ENCODE measurements at places on chromosomes 7 and 10.

- DNase-seq: no peak
These were observed 30.0 kb upstream of the TRIL start for GRCh38 chr7:28988091-28988490.

GRCh38 chr10:101054351-101054750 is 7.4 kb upstream of the KAZALD1 start:
- DNase-seq: no peak

DNA sequence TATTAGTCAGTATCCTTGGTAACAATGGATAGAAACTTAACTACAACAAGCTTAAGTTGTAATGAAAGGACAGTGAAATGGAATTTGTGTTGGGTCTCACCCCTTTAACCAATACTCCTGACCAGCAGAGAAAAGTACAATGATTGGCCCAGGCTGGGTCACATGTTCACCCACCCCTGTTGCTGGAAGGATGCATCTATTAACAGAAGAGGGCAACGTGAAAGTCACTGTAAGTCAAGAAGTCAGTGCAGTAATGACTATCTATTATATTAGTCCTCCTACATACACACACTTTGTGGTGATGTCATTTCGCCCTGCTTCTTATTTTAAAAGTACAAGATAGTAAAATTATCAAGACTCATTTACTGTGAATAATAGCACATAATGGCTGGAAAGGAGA is 16.2 kb downstream of the PNLIPRP2 start:
- no peak for DNase-seq

- no peak for DNase-seq
These were observed 31.5 kb downstream of the LMOD2 start for GRCh38 chr7:123687161-123687560.

- no peak for DNase-seq
These were observed 20.1 kb upstream of the SMNDC1 start for GRCh38 chr10:110324805-110325280.

DNA sequence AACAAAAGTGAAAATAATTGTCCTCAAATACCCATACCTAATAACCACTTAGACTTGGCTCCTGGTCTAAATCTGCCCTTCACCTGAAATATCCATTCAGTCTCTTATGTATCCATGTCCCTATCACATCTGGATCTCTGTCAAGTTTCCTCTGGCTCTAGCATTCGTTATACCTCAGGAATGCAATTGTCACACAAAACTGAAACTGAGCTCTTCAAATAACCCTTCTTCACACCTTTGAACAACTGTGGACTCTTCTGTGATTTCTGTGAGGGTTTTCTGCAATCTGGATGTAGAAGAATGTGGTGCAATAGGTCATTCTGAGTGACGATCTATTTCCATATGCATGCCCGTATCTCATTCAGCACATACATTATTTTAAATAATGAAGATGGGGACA is 53.5 kb upstream of the FGL2 start:
- DNase-seq: no peak

- no peak for DNase-seq
These were observed 3.3 kb upstream of the OR2F2 start for GRCh38 chr7:143931739-143932138.

DNA sequence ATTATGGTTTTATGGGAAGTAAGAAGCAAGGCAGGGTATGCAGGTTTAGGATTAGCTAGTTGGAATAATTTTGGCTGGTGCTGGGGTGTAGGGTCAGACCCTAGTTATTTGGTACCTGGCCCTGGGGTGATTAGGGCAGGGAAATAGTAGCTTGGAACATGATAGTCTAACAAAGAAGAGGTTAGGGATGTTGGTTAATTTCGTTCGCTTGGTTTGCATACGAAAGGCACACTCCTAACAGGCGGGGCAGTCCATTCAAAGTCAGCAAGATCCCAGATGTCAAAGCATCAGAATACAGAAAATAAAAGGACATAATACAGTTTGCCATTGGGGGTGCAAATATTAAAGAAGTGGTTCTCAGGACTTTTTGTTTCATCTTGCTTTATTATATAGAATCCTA is 55.7 kb upstream of the ITPRID1 start:
- no peak for DNase-seq

GRCh38 chr7:151873402-151873965 is 3.4 kb downstream of the PRKAG2 start:
- DNase-seq: no peak

GRCh38 chr10:3716093-3716492 is 68.9 kb downstream of the KLF6 start:
- no peak for DNase-seq

- no peak for DNase-seq
These were observed 29.1 kb downstream of the MCU start for GRCh38 chr10:72720814-72721660.

- DNase-seq: no peak
These were observed 935.6 kb downstream of the GRID1 start for GRCh38 chr10:85430991-85431390.

GRCh38 chr10:93495654-93496321 is 624 bp upstream of the CEP55 start:
- no peak for DNase-seq

DNA sequence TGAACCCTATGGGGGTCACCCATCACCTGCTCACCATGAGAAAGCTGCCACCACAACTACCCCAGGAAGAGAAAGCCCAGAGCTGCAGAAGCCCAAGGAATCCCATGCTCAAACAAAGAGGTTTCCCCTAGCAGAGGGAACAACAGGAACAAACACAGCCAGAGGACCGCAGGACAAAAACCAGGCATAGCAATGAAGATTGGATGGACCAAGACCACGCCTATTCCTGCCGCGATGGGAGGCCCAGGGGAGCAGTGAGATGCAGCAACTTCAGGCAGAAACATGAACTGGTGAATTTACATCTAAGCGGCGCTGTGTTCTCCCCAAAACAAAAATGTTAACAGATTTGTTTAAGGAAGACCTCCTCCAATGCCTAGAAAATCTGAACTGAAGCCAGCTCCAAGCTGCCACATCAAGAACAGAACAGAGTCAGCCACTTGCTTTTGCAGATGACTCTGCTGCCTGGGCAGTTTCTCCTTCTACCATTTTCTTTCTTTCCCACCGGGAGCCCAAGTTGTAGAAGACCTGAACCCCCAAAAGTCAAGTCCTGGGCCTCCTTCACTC is 134.2 kb upstream of the NEBL start:
- no peak for DNase-seq

DNA sequence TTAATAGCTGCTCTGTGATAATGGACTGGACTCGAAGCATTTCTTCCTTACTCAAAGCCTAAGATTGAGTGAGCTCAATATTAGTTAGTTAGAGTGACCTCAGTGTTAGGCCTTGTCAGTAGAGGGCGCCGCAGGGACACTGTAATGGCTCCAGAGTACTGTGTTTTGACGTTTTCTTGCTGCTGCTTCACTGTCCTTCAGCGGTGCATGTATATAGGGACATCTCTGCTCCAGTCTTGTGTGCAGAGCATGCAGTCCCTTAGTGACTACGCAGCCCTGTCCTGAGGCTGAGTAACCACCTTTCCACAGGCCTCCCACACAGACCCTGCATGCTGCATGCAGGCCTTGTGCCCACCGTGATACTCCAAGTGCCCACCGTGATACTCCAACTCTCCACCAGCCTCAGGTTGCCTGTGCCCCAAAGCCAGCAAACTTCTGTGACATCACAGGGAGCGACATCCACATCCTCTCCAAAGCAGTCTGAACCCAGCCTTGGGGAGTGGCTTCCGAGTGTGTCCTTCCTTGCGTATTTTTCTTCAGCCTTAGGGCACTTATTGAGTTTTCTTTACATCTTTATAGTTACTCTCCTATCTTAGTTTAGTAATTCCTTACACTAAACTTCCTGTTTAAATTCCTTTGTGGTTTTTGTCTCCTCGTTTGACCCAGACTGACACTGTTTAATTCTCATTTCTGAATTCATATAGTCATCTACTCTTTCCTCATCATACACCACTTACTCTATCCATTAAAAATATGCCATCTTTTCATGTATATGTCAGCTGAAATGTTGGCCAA is 118.2 kb downstream of the JAZF1 start:
- DNase-seq: no peak

GRCh38 chr10:82464191-82464818 is 589.3 kb downstream of the NRG3 start:
- no peak for DNase-seq

DNA sequence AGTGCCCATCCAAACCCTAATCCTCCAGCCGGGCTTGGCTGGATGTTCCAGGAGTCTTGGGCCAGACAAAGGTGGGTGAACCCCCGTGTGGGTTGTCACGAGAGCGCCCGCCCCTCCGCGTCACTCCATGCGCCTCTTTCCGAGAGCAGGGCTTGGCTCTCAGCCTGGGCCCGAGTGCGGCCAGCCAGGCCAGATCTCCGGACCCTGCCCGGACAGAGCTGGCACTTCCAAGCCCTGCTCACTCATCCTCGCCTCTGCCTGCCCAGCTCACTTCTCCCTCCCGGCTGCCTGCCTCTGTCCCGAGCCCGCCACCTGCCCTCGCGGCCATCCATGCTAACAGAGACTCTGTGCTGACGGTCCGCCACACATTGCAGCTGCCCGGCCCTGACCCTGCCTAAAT is 34.6 kb downstream of the AGAP3 start:
- no peak for DNase-seq

GRCh38 chr7:81181066-81181465 is 262.2 kb upstream of the SEMA3C start:
- DNase-seq: no peak

DNA sequence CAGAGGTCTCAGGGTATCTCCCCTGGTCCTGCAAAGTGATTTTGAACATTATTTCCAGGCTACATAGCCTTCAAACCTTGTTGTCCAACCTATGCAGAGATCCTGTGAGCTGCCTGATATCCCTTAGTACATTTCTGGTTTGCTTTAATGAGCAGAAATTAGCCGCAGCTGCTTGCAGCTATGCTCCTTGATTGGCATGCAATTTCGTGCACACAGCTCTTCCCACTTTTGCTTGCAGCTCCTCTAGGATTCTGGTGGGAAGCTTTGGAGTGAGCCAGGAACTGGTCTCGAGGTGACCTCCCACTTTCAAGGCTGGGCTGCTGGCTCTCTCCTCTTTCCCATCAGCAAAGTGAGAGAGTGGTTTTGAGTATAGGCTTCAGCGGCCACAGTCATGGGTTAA is 45.8 kb downstream of the OAT start:
- no peak for DNase-seq

DNA sequence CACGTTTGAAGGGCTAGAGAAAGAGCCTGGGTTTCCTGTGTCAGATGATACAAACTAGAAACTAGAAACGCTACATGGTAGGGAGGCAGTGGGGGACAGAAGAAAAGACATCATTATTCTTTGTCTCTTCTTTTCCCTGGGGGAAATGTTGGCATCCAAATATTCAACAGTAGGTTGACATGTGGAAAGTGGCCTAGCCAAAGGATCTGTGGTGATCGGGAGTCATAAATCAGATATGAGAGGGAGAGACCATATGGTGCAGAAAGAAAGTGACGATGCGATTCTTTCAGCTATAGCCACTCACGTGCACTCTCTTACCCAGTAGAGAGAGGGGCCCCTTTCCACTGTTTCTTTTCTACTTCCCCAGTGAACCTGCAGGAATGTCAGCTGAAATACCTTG is 964.7 kb downstream of the LRMDA start:
- no peak for DNase-seq

DNA sequence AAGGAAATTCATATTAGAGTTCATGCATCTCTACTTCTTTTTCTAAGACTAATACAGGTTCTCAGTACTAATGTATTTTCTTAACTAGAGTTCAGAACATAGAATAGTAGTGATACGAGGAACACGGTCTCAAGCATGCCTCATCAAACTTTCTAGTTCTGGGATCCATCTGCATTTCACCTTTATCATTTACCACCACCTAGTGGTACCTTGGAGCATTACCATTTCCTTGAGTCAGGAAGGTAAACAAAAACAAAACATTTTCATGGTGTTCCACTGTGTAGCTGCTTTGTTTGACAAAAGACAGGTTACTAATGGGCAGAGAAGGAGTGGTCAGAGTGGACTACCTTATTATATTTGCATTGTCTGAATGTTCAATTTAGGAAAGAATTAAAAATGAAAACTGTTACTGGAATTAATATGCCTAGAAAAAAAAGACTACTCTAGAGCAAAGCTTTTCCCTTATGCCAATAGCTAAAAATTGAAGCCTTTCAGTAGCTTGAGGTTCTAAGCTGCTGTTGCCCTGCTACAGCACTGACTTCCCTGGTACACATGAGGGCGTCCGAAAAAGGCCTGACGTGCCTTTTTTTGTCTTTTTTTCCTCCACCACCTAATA is 44.5 kb downstream of the STARD3NL start:
- DNase-seq: no peak

DNA sequence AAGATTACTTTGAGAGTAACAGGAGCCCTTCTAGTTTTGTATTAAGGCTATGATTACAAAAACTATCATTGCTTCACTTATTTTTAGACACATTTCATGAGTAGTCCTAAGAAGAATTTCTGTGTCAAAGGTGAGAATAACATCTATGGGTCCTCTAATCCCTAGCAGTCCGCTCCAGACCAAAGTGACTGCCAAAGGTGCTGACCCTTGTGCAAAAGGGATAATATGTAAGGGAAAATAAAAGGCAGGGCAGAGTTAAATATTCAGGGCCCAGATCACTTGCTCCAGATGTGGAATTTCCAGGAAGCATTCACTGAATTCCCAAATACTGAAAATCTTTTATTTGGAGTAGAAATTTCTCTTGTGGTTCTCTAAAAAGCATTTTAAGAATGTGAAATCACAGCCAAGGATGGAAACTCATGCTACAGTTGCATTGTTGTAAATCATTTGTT is 29.3 kb downstream of the RHOBTB1 start:
- DNase-seq: peak; percentile 74

GRCh38 chr7:95737828-95738505 is 34.4 kb upstream of the DYNC1I1 start:
- no peak for DNase-seq

- DNase-seq: no peak
These were observed 385.1 kb downstream of the POM121L12 start for GRCh38 chr7:53420550-53420949.

DNA sequence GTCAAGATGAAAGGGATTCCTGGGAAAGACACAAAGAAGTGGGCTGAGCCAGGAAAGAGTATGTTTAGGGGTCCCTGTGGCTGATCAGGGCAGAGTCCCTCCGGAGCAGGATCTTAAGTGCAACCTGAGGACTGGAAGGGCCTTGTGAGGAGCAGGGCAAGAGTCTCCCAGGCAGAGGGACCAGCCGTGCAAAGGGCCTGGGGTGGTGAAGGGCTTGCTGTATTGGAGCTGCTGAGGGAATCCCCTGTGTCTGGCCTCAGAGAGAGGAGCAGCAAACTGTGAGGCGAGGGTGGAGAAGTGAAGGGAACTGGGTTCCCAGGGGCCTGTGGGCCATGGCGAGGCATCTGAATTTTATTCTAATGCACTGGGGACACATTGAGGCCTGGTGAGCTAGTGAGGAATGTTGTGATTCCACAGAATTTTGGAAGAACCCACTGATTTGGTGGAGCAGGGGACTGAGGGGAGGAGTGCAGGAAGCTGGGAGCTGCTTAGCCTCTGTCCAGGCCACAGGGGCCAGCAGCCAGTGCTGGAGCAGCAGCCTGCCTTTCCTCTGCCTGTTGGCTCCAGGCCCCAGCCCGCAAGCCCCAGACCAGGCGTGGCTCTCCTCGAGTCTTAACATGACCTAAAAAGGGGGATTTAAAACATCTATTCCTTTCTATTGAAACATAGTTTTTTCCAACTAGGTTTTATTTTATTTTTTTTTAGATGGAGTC is 138.4 kb upstream of the IGFBP3 start:
- DNase-seq: no peak

All from retinal pigment epithelial cell (primary cell).